ENCODE measurements at places on chromosomes 1 and 21. TPM values are rescaled to one million over a fixed set of nuclear protein-coding genes. Genes with fewer than 3 reads are reported as not detected.

The C1orf53 gene
- 1.8 TPM for total RNA-seq

The CACNA1S gene
- not detected for total RNA-seq

The OLFML2B gene
- not detected for total RNA-seq

The RAVER2 gene
- total RNA-seq: 0.52 TPM

The SOAT1 gene
- total RNA-seq: 47.5 TPM

The PFDN2 gene
- total RNA-seq: 65.1 TPM

The NES gene
- total RNA-seq: not detected

The KRTAP19-7 gene
- not detected for total RNA-seq

The ZNF593OS gene
- not detected for total RNA-seq

The MTX1 gene
- total RNA-seq: 40.9 TPM

The PTGS2 gene
- 1.3 TPM for total RNA-seq

The LINGO4 gene
- not detected for total RNA-seq

The EXOSC10 gene
- 86.0 TPM for total RNA-seq

The TFF3 gene
- not detected for total RNA-seq

The CENPS gene
- total RNA-seq: 16.3 TPM

The KIF17 gene
- total RNA-seq: not detected

The REN gene
- total RNA-seq: not detected

The SFN gene
- total RNA-seq: 1.5 TPM

The BATF3 gene
- total RNA-seq: 35.3 TPM

The SYNC gene
- not detected for total RNA-seq

The SERPINC1 gene
- total RNA-seq: 0.43 TPM

The HSPB7 gene
- total RNA-seq: not detected

The HUNK gene
- not detected for total RNA-seq

The S100A14 gene
- not detected for total RNA-seq

The MSH4 gene
- total RNA-seq: 0.43 TPM

The DNAJC8 gene
- 105 TPM for total RNA-seq

The NCSTN gene
- 76.8 TPM for total RNA-seq

The ADCY10 gene
- total RNA-seq: 0.14 TPM

The RUNX3 gene
- 98.8 TPM for total RNA-seq

The ENAH gene
- total RNA-seq: 0.07 TPM

The GPR25 gene
- total RNA-seq: not detected

The ZNF670 gene
- total RNA-seq: 2.0 TPM

The RASSF5 gene
- total RNA-seq: 190 TPM

The CFHR1 gene
- not detected for total RNA-seq

The PIK3R3 gene
- 5.5 TPM for total RNA-seq

The CD247 gene
- total RNA-seq: 177 TPM

The CCDC30 gene
- 2.2 TPM for total RNA-seq

The KRTAP12-2 gene
- not detected for total RNA-seq

The HRNR gene
- total RNA-seq: not detected

The RNU1-1 gene
- total RNA-seq: 2,343 TPM

The SETDB1 gene
- 52.4 TPM for total RNA-seq

The KCNT2 gene
- total RNA-seq: not detected

The ANGPTL1 gene
- total RNA-seq: not detected

The PTPRC gene
- total RNA-seq: 552 TPM

The OTUD3 gene
- 12.5 TPM for total RNA-seq
